ENCODE measurements at places on chromosomes 1 and 21. TPM values are rescaled to one million over a fixed set of nuclear protein-coding genes. Genes with fewer than 3 reads are reported as not detected.
A peak's percentile ranks its signal among the peaks of the same experiment; 100 is the strongest.

Gene PTGFR
- total RNA-seq, result 0.87 TPM

Gene TRAPPC3
- total RNA-seq, result 62.4 TPM

- DNase-seq, result peak; percentile 14
Observed at GRCh38 chr21:45299026-45299863, 11.6 kb upstream of the POFUT2 start.

DNA sequence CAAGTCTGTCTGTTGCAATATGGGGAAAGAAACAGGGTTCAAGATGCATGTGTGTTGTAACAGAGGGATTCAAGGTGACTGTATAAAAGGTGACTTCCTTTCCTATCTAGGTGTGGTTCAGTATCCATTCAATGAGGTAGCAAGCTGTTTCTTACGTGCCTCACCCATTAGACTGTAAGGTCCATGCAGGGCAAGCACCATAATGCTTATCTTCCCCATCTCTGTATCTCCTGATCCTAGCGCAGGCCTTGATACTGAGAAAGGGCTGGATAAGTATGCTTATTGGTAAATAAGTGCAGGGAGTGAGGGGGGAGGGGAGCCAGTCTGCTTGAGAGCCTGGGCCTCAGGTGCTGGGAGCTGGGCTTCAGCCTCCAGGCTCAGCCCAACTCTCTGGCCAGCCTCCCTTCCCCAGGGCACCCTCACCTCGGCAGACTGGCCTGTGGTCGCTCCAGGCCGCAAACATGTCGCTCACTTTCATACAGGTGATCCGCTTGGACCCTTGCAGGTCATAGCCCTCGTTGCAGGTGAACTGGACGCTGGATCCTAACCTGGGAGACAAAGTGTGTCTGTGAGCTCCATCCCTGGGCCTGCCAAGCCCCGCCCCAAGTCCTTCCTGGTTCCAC lies 44.5 kb upstream of the HMGB4 start:
- DNase-seq, result no peak

GRCh38 chr21:44905016-44905727 lies 15.5 kb downstream of the ITGB2 start:
- DNase-seq, result no peak

- DNase-seq, result no peak
Observed at GRCh38 chr1:3068564-3069431, at the start of gene PRDM16. Gene PRDM16, plus strand, starts transcription at chr1:3069203. Its CDS starts 57 bp downstream, at chr1:3069260.
